ENCODE measurements at places on chromosomes 7 and 10.

- DNase-seq, result no peak
Measured at GRCh38 chr10:89665302-89665701, 20.3 kb upstream of the PANK1 start.

- no peak for DNase-seq
Measured at GRCh38 chr7:75662579-75663301, 76.0 kb downstream of the HIP1 start.

GRCh38 chr7:71019706-71020105 is 112.2 kb upstream of the GALNT17 start:
- DNase-seq, result no peak

GRCh38 chr10:129963641-129964501 is at the start of gene EBF3:
Gene EBF3, minus strand, starts transcription at chr10:129964274. Its CDS starts 506 bp downstream, at chr10:129963768.
- DNase-seq, result no peak

DNA sequence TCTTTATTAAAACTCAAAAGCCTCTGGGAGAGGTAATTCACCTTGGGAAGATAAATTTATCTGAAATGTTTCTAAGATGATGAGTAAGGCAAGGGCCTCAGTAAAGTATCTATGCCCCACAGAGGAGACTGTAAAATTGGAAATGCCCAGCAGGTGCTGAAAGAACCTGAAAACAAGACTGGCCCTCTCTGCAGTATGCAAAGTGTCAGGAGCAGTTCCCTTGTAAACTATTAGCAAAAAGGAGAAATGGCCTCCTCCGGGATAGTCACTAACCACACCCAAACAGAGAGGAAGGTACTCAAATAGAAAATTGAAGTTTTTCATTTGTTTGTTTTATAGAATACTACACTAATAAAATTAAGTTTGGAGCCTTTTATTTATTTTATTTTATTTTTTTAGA is 81.2 kb downstream of the FZD1 start:
- no peak for DNase-seq

DNA sequence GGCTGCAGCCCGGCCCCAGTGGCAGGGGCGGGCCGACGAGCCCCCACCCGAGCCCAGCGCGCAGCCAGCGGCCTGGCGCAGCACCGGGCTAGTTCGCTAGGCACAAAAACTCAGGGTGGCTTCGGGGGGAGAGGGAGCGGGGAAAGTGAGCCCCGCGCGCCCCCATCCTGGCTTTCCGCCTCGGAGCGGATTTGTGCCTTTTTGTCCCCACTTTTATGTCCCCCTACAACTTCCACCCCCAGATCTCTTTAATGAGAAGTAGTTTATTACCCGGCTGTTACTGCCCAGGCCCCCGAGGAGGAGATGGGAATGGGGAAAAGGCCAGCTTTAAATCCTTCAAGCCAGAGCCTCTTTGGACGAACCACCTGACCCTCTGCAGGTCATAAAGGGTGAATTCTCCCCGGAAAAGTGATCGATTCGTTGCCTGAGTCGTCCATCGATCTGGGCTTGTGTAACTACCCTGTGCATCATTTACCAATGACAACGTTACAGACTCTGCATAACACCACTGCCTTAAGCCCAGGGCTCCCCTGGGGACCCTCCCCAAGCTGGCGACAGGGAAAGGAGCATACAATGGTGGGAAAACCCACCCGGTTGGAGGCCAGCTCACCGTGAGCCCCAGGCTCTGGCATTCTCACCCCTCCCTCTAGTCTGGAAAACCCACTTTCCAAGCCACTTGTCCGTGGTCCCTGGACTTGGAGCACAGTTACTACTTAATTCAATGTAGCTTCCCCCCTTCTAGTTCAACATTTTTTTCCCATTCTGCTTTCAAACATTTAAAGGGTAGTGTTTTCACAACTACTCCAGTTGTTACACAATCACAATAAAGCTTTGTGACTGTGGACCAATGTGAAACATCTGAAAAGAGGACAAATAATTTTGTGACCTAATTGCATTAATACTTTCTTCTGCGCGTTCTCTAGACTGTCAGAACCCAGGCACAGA is 748 bp upstream of the SH3PXD2A start:
- no peak for DNase-seq

DNA sequence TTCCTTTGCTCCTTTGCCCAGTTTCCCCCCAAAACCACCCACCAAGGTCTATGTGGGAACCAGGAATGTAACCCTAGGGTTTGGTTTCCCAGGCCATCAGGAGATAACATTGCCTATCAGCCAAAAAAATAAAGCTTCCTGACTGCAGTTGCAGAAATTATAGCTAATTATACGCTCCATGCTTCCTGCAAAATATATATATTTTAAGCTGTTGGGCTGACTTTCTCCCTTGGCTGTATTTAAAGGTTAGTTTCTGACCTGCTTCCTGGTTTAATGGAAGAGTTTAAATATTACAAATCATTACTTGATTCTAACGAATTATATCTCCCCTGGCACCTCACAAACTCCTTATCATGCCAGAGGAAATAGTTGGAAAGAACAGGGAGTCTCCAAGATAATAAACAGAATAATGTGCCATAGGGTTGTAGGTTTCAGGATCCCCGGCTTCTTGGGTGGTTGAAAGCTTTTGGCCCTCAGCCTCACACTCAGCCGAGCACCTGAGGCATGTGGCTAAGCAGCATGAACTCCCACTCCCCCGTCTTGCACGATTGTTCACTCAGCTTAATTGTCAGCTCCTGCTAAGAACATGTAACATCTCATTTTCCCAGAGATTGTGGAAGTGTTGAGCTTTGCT is 79.9 kb downstream of the FZD1 start:
- DNase-seq, result no peak

GRCh38 chr7:131602304-131602993 is 46.0 kb upstream of the PODXL start:
- DNase-seq, result no peak

GRCh38 chr7:157903296-157903695 is 566.5 kb downstream of the DNAJB6 start:
- no peak for DNase-seq

Measured in globus pallidus (tissue), 1 donor.